ENCODE measurements at places on chromosomes 13 and 19.

DNA sequence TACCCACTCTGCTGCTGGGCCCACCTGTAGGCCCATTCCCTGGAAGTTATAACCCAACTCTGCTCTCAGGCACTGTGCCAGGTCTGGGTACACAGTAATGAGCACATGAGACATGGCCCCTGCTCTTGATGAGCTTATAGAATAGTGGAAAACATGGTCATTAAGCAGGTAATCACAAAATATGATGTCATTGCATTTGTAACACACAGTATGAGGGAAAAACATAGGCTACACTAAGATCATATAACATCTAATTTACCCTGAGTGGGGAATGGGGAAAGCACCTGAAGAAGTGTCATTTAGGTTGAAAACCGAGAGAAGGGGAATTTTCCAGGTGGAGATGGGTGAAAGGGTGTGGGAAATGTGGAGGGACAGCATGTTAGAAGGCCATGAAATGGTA lies 3.9 kb upstream of the CNMD start:
- no peak for DNase-seq

DNA sequence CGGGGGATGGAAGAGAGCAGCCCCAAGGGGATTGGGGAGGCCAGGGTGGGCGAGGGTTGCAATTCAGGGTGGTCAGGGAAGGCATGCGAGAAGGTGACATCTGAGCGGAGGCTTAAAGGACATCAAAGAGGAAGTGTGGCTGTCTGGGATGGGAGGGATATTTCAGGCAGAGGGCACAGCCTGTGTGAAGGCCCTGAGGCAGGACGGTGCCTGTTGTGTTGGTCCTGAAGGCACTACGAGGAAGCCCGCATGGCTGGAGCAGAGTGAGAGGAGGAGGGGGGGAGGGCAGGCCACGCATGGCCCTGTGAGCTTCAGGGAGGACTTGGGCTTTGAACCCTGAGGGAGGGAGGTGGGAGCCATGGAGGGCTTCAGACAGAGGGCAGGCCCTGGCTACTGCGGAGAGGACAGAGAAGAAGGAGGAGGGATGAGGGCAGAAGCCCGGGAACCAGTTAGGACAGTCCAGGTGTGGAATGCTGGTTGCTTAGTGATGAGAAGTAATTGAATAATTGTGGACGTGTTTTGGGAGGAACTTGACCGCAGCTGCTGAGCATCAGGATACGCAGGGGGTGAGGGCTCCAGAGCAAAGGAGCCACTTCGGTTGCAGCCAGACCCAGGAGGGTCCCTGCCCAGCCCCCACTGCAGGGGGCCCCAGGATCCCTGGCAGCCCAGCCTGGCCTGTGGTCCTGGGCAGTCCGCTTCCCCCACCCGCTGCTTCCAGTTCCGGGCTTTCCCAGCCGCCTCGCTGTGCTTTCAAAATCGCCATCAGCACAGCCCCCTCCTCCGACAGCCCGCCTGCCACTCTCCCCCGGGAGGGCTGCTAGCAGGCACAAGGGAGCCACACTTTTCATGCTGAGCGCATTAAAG lies 6.2 kb downstream of the TLE6 start:
- no peak for DNase-seq

DNA sequence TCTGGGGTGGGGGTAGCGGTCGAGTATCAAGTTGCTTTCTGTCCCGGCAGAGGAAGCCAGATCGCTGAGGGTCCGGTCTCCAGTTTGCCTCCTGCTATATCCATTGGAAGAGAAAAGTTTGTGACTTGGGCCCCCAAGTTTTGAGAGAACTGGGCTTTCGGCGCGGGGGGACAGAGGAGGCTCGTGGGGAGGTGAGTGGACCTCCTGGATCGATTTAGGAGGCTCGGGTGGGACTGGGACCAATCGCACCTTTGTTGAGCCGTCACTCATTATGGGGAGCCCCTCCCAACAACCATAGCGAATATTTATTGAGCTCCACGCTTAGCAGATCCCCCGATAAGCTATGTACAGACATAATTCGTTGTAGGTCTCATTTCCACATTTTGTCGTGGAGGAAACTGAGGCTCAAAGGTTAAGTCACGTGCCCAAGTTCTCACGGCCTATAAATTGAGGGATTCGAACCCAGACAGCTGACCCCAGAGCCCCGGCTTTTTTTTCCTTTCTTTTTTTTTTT lies 909 bp downstream of the RFXANK start:
- DNase-seq = no peak

DNA sequence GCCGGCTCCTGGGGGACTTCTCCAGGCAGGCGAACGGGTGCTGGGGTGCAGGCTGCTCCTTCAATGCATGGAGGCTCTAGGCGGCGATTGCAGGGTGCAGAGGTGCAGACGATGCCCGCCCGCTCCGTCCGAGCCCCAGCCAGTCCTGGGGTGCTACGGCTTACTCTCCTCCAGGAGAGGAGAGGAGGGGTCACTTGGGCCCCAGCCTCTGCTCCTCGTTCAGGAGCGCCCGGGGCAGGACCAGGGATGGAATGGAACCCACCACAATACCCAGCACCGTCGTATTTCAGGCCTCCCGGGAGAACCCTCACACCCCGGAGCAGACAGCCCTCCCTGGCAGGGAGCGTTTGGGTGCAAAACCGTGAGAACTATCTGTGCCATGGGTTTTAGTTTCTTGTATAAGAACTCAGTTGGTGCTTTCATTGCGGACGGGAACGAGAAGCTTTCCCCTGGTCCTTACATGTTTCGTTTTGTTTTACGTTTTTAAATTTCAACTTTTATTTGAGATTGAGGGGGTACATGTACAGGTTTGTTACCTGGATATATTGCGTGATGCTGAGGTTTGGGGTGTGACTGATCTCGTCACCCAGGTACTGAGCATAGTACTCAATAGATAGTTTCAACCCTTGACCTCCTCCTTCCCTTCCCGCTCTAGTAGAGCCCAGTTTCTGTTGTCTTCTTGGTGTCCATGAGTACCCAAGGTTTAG lies 46.8 kb downstream of the ARHGEF18 start:
- DNase-seq = no peak

DNA sequence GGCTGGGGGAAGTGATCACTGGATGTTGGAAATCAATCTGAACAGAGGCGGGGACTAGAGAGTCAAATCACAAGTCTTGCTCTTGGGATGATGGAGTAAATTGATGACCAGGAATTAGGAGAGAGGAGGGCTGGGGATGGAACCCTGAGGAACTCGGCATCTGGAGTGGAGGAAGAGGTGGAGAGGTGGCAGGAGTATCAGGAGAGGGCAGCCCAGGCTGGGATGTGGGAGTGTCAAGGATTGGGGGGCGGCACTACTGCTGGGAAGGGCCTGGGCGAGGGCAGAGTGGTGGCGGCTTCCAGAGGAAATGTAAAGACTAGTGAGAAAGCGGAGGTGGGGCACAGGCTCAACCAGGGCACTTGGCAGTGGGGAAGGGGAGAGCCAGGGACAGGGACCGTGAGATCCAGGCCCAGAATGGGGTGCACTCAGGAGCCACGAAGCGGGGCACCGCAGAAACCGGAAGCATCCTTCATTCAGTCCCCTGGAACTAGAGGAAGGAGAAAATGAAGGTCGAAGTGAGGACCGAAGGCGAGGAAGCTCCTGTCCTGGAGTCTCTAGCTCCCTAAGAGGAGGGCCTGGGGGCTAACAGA lies 81.2 kb upstream of the GPR183 start:
- DNase-seq = no peak

DNA sequence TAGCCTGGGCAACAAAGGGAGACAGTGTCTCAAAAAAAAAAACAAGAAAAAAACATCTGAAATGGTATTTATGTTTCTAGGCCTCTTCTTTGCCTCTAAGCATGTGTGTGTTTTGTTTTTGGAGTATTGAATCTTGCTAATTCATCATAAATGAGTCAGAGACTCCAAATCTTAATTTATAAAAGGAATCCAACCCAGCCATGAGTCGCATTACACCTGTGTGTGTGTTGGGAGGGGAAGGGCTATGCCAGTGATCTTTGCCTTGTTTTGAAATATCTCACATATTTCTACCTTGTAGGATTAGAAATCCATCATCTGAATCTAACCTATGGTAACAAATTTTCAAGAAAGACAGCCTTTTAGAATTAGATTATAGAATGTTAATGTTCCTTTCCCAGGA lies 4.0 kb downstream of the ZNF331 start:
- no peak for DNase-seq

DNA sequence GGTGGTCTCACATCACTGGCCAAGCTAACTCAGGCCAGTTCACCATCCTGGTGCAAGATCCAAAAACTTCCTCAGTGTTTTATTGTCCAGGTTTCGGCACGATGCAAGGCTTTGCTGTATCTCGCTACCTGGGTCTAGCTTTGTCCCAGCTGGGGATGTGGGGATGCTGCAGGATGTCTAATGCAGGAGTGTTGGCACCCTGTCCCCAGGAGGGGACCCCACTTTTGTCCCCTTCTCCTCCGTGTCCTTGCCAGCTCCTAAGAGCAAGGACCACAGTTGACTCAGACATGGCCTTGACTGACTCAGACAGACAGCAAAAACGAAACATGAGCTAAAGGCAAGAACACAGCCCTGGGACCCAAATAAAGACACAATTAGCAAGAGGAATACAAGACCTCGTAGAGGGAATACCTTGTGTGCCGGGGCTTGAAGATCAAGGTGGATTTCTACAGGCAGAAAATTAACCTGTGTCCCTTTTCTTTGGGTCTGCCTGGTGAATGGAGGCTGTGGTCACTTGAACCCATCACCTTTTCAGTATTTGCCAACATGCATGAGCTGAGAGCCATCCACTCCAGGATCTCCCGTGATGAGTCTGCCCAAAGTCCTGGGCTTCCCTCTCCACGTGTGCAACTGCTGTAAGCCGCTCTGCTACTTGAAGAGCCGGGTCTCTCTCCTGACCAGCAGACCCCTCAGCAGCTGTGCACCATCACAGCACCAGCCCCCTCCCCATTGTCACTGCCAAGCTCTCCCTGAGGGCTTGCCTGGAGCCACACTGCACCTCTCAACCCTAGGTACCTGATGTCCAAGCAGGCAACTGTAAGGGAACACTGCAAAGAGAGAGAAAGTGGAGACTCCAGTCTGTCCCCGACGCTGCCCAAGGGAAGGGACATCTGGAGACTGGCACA lies 149.5 kb upstream of the ZNF507 start:
- no peak for DNase-seq

- DNase-seq = no peak
These were observed 18.3 kb upstream of the EIF3G start for GRCh38 chr19:10137751-10138682.

DNA sequence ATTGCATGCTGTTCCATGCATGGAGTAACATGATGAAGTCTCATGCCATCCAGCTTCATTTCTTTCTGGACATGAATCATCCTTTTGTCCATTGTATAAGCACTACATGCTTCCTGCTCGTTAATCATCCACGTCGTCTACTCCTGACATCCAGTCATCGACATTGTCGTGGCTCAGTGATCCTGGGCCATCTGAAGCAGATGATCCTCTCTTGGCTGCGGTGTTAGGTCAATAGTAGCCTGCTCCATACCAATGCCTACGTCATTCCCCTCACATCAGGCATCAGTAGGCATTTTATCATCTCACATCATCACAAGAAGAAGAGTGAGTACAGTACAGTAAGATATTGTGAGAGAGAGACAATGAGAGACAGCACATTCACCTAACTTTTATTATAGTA lies 7.9 kb upstream of the MYO16 start:
- DNase-seq = no peak

DNA sequence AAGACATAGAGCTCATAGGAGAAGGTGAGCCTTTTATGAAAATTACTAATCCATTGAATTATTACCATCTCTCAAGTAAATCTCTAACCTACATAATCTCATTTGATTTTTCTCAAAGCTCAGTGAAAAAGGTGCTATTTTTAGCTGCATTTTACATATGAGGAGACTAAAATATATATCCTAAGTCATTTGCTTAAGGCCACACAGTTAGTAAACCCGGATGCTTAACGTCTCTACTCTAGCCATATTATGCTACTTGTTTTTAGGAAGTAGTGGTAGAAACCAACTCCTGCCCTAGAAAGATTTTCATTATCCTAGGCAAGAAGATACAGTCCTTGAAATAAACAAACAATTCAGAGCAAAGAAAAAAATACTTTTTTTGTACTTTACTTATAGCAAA lies 108.9 kb downstream of the RBM26 start:
- DNase-seq = no peak

DNA sequence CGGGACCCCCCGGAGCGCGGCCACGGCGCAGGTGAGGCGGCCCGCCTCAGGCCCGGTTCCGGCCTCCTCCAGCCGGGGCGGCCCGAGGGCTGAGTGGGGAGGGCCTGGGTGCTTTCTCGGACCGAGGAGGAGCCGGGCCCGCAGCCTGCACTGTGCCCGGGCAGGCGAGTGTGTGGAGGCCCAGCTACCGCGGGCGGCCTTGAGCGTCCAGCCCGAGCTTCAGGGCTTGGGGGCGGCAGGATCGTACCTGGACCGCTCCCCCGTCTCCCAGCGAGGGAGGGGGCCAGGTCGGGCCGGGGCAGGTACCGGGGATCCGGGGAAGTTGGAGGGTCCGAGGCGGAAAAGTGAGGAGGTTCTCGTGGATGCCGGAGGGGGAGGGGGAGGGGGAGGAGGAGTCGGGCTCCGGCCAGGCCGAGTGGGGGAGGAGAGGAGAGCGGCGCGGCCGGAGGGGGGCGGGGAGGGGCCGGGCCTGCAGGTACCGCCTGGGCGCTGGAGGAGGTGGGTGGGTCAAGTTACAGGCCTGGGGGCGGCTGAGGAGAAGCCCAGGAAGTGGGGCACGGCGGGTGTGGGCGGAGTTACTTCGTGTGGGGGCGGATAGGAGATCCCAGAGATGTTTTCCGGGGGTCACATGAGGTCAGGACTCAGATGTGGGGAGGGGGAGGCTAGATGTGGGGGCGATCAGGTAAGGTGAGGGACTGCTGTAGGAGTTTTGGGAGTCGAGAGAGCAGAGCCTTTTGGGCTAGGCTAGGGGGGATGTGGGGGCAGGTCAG lies 545 bp downstream of the NACC1 start:
- DNase-seq = no peak

GRCh38 chr19:31372246-31372781 lies 23.1 kb upstream of the TSHZ3 start:
- peak; percentile 53 for DNase-seq

- DNase-seq = peak; percentile 56
These were observed at the start of gene TTC9B for GRCh38 chr19:40217934-40218890. TSS of gene TTC9B (minus strand) at chr19:40218384. CDS start at chr19:40218381, 3 bp downstream.

DNA sequence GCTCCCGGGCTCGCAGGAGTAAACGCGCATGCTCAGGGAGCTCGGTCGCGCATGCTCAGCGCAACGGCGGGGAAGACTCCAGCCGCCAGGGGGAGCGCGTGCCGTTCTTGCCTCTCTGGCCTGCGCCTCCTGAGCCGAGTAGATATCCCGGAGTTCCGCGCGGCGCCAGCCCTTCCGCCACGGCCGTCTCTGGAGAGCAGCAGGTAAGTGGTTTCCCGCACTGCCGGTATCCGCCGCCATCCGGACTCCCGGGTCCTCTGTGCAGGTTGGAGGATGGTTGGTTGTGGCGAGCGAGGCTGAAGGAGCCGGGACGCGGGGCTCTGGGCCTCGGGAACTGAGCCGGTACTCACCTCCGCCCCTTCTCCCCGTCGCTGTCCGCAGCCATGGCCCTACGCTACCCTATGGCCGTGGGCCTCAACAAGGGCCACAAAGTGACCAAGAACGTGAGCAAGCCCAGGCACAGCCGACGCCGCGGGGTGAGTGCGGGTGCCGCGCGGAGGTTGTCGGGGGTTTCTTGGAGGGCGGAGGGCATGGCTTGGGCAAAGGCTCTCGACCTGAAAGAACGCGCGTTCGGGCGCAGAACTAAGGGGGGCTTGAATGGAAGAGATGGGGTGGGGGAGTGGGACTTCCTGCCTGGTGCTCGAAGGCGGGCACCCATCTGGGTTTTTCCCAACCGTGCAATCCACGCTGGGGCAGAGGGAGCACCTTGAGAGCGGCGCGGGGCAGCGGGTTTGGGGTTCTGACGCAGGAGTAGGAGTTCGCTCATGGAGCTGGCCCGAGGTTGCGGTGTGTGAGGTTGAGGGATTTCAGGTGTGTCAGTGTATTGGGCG lies at the start of gene RPL36:
Gene RPL36, plus strand, starts transcription at position 171 of the 830 bp plus-strand sequence. Its CDS starts 213 bp downstream, at position 384.
- DNase-seq = peak; percentile 95

- no peak for DNase-seq
These were observed 46.9 kb upstream of the ARGLU1 start for GRCh38 chr13:106614874-106615273.

Measured in T-cell (primary cell).